ENCODE measurements at places on chromosomes 1 and 21.

- no peak for DNase-seq
Observed at GRCh38 chr1:178094739-178095645, 1.1 kb downstream of the RASAL2 start.

GRCh38 chr1:211885747-211886522 is 55.4 kb upstream of the LPGAT1 start:
- no peak for DNase-seq

DNA sequence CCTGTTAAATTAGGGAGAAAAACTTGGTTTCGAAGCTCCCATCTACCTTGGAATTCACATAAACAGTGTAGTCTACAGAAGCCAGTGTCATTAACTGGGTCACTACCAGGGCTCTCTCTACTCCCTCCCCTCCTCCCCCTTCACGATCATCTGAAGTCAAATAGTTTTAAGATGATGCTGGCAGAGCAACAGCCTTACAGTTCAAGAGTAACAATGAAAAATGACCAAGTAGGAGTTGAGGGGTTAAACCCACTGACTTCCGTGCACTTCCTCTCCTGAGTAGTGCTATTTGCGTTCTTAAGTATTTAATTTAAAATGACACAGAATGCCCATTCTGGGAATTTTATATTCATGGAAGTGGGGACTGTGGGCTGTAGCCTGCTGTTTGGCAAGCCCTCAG is 236.9 kb downstream of the SIPA1L2 start:
- no peak for DNase-seq

- no peak for DNase-seq
Observed at GRCh38 chr1:39116860-39117728, 87.4 kb upstream of the MACF1 start.

DNA sequence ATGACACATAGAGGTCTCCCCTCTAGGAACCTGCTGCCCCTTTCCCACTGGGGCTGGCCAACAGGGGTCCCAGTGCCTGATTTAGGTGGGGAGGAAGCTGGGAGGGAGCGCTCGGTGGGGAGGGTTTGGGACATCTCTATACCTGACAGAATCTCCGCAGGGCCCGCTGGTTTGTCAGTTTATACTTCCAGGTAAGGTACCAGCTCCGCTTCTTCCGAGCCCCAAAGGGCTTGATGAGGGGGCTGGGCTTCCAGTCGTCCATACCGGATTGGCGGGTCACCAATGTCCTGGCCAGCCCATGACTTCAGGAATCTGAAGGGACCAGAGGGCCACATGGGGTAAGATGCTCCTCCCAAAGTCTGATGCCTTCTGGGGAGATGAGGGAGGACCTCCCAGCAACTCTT is 672 bp downstream of the POMGNT1 start:
- no peak for DNase-seq

GRCh38 chr1:34915521-34915920 is 13.9 kb downstream of the DLGAP3 start:
- DNase-seq = no peak

DNA sequence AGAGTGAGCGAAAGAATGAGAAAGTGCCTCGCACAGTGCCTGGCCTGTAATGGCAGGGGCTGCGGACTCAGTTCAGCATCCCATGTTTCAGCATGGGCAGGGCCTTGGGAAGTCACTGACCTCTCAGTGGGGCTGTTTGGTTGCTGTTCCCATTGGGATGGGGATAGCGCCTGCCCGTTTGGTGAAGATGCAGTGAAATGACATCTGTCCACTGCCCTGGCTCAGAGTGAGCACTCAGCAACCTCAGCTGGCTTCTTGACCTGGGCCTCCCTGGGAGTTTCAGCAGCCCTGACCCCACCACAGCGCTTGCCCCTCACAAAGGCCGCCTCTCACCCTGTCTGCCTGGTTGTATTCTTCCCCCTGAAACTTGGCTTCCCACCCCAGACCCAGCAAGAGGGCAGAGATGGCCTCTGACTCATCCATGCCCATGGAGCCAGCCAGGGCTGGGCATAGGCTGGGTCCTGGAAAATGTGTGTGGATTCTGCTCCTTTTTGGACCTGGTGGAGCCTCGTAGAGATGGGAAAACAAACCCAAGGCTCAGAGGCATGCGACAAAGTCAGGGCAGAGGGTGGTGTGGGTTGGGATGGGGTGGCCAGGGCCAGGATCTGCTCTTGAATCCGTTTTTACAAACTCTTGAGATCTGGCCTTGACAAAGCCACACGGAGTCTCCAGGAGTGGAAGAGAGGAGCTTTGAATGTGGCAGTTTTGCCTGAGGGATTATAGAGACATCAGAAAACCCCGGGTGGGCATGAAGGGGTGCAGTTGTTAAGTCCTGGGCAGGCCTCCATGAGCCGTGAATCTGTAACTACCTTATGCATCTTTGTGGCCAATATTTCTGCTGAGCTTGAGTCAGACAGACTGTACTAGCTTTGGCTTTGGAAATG is 1.2 kb downstream of the XKR8 start:
- no peak for DNase-seq

DNA sequence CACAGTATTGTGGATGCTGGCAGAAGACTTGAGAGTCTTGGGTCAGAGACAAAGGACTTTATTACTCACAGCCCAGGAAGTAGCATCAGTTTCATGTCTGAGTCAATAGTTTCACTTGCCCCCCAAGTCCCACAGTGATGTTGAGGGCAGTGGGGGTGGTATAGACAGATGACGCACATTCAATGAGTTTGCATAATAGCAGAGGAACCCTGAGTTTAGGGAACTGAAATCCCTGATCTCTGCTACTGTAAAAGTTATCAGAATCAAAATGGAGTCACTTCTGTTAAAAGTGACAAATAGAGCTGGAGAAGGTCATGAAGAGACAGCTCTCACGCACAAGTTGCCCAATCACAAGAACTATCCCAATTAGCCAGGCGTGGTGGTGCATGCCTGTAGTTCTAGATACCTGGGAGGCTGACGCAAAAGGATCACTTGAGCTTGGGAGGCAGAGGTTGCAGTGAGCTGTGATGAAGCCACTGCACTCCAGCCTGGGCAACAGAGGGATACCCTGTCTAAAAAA is 11.5 kb upstream of the HCRTR1 start:
- no peak for DNase-seq

- DNase-seq = no peak
Observed at GRCh38 chr1:157983787-157984186, 9.7 kb upstream of the KIRREL1 start.

- no peak for DNase-seq
Observed at GRCh38 chr1:28112388-28113241, 24.2 kb upstream of the EYA3 start.

- no peak for DNase-seq
Observed at GRCh38 chr1:18886003-18886335, 16.4 kb downstream of the ALDH4A1 start.

DNA sequence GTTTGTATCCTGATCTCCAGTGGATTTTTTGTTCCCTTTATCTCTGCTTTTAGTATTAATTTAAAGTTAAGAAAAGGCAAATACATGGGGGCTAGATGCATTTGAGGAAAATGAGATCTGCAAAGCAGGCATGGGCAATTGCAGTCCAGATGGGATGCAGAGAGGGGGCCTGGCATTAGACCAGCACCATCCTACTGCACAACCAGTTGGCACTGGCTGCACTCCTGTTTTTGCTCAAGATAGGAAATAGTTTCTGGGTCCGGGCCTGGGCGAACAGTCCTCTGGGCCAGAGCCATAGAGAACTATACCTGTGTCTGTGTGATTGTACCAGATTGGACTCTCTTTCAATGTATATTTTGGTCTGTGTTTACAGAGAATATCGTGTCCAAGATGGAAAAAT is 34.0 kb upstream of the LEPR start:
- DNase-seq = no peak

DNA sequence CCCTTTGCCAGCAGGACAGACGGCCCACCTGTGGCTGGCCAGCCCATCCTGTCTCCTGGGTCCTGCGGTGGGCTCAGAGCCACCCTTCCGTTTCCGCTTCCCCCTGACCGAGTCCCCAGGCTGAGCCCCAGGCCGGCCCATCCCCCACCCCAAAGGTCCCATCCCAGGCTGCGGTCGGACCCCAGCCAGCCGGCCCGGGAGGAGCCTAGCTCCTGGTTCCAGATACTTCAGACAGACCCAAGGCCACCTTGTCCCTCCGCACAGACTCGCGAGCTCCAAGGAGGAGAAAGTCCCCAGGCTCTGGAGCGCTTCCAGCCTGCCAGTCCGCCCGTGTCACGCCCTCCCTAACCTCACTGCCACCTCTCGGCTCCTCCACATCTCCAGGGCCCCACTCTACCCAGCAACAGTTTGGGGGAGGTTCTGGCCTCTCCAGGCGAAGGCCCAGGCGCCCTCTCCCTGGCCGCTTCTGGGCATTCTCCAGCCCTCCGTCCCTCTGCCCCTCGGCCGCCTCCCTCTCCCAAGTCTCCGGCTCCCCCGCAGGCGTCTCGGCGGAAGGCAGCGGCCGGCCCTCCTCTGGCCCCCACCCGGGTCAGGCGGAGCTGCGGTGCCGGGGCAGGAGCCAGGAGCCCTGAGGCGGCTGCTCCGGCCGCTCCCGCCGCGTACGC is 835 bp downstream of the LRRN2 start:
- no peak for DNase-seq

DNA sequence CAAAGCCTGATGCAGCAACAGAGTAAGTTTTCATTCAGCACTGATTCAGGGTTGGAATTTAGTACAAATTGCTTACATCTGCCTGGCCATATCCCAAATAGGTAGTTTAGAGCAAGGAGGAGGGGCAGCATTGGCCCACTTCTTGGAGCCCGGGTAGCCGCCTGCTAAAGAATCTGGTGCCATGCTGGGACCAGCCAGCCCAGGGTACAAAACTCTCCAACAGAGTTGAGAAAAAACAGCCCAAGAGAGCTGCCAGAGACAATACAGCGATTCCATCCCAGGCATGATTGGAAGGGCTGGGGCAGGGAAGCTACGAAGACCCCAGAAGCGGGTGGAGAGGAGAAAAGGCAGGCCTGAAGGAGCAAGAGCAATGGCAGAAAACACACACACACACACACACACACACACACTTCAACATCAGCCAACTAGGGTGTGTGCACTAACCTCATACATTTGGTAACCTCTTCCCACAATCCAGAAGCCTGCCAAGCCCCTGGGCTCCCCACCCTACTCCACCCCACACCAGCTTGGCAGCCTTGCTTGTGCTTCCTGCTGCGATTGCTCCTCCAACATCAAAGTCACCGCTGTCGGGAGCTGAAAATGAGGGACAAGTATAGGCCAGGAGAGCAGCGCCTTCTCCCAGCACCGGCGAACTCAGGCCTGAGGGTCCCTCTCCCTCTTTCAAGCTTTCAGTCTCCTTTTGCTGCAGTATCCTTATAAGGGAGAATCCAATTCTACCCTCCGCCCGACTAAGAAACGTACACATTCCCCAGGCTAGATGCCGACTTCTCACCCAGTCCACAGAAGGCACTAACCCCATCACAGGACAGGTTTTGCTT is 1.2 kb downstream of the PIK3C2B start:
- DNase-seq = no peak

- DNase-seq = no peak
Observed at GRCh38 chr1:57986432-57986831, 560.1 kb downstream of the OMA1 start.

DNA sequence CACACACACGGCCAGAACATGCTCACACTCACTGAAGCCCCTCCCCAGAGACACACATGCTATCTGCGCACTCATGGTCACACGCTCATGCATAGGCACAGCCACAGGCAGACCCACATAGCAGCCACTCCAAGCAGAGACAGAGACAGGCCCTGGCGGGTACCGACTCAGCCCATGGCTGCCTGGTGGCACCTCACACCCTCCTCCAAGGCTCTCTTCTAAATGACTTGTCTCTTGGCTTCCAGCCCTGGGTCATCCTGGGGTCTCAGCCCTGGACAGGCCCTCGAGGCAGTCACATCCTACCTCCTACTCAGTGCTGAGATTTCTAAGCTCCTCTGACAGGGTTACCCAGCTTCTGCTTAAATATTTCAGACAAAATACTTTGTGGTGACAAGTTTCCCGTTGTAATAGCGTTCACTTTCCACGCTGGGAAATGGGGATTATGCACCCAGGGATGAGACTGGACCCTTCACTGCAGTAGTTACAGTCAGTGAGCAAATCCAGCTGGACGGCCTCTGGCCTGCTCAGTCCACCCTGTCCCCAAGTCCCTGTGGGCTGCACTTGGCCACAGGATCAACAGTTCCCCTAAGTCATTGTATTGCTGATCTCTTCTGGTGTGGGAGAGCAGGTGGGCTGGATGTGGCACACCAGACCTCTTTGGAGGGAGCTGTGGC is 2.9 kb upstream of the NFASC start:
- no peak for DNase-seq

GRCh38 chr1:114219172-114219868 is 65.7 kb upstream of the SYT6 start:
- no peak for DNase-seq

DNA sequence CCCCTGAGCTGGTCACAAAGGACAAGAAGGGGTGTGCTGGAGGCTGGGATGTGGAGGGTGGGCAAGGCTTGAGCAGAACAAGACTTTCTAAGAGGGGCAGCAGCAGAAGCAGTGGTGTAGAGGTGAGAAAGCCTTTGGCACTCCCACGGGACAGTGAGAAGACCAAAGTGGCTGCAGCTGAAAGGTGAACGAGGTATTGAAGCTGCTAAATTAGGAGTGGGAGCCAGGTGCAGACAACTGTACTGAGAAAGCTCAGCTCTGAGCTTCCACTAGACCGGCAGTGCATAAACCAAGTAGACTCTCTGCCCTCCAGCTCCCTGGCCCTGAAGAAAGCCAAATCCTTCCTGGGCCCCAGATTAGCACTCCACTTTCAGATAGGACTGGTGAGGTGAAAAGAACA is 93.0 kb downstream of the VWA5B1 start:
- no peak for DNase-seq

- no peak for DNase-seq
Observed at GRCh38 chr1:244919320-244920282, 55.3 kb upstream of the HNRNPU start.

DNA sequence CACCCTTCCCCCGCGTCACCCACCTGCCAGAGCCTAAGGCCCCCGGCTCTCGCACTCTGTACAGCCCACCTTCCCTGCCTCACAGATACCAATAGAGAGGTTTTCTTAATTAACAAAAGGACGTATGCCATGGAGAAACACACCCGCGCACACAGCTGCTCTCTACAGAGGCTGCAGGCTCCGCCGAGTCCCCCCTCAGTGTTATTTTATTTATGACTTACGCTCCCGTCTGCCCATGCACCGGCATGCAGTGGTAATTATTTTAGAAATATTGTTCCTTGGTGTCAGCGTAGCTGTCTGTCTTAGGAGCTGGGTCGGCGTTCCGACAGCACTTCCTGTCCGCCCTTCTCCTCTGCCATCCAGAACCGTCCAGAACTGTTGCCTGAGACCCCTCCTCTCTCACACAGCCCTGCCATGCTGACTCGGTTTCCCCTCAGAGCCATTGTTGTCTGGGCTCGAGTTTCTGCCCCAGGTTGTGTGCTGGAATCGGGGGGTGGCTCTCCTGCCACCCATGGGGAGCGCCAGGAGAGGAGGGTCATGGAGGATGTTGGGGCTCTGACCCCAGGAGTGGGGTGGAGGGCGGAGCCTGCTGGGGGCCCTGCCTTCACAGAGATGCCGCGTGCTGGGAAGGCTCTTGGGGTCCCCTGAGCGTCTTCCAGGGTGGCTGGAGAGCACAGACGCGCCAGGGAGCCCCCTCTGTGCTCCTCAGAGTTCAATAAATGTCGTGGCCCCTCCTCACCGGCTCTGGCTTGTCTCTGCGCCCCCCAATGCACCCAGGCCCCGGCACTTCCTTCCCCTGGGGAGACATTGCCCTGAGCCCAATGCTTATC is 39.6 kb upstream of the COL6A1 start:
- DNase-seq = no peak
